Smooth muscle cell of the brain vasculature (primary cell): ENCODE measurements at places on chromosomes 2 and 18.

DNA sequence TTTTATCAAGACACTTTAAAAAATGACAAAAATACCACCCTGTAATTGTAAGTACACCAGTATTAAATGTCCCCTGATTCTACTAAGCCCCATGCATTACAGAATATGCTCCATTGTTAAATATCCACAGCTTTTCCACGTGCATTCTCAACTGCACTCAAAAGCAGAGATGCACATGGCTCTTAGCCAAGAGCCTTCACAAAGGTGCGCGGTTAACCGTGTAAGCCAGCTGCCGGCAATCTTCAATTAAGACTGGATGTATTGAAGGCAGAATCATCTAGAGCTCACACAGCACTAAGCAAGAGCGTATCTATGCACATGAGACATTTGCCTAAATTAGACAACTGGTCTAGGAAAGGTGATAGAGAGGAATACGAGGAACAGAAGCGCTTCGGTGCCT lies 278.3 kb downstream of the NAPG start:
- no peak for DNase-seq

DNA sequence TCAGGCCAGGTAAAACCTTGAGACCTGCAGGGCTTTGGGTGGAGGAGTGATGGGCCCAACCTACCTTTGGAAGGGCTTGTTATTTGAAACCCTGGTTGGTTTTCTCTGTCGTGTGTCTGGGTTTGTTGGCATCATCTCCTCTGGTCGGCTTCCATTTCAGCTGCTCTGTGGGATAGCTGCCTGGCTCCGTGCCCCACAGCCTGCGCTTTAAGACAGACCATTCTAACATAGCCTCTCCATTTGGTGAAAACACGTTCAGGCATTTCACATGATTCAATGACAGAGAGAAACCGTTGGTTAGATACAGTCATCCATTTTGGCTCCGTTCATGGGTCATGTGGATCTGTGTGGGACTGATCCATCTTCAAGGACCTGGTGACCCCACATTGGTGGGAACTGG lies 37.0 kb upstream of the LYPD6B start:
- no peak for DNase-seq

GRCh38 chr2:165572151-165572550 lies 102.7 kb downstream of the CSRNP3 start:
- no peak for DNase-seq

DNA sequence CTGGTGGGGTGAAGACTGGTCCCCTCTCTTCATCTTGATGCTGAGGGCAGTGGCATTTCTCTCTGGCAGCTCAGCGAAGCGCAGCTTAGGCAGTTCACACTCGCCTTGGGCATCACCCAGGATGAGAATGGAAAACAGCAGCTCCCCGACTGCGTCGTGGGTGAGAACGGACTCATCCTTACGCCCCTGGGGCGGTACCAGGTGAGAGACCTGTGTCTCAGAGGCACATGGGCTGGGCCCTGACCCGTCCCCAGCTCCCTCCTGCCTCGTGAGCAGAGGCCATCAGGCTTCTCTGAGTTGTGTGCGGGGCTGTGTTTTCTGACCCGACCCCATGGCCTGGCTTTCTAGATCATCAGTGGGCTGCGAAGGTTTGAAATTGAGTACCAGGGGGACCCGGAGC lies 8.2 kb upstream of the CCDC74A start:
- DNase-seq, result no peak

DNA sequence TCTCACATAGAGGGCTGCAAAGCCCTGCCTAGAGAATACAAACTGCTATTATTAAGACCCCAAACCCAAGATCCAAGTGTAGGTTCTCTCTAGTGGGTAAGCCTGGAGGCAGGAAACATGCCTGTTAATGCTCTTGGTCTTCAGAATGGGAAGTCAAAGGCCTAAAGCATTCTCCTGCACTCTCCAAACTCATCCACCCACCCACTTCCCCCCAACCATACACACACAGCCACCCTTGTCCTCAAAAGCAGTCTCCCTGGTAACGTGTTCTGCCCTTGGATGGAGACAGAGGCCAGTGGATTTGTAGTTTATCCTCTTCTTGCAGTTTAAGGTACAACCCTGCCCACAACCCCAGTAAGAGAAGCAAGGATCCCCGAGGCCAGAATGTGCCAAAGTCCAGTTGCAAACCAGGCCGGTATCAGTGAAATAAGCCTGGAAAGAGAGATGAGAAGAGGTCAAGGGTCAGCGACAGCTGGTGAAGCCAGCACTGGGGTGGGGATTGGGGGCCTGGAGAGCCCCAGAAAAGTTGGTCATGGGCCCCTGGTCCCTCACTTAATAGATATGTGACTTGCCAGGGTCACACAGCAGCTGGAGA lies 23.0 kb downstream of the TMEM247 start:
- DNase-seq, result no peak

GRCh38 chr18:21242780-21243401 lies 859 bp downstream of the GREB1L start:
- DNase-seq, result no peak

DNA sequence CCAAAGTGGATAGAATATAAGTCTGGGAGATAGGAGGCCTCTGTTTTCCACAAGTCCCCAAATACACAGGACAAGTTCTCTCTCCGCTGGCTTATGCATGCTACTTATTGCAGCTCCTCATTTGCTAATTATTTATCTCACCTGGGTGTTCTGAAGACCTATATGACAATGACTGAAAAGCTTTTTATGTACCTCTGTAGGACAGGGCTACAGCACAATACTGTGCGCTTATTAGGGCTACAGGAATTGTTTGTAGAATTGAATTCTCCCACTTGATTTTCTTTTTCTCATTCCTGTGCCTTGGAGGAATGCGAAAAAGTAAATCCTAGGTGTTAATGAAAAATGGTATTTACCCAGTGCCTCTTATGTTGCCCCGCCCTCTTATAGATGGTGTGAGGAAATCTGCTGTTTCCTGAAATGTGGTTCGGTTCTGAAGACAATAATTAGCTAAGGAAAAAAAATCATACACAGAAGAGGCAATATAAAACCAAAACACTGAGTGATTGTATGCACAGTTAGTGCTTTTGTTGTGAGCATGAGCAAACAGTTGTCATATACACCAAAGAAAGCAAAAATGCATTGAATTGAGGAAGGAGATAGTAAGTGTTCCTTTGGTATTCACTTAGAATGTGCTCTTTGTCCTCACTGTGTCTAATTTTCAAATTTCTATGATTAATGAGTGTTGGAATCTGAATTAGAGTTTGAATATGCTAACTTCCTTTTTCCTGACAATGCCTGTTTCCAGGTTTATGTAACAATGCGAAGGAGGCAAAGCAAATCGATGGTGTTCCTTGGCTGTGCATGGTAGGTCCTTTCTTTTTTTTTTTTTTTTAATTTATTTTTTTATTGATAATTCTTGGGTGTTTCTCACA lies 78.7 kb upstream of the PNPT1 start:
- no peak for DNase-seq

DNA sequence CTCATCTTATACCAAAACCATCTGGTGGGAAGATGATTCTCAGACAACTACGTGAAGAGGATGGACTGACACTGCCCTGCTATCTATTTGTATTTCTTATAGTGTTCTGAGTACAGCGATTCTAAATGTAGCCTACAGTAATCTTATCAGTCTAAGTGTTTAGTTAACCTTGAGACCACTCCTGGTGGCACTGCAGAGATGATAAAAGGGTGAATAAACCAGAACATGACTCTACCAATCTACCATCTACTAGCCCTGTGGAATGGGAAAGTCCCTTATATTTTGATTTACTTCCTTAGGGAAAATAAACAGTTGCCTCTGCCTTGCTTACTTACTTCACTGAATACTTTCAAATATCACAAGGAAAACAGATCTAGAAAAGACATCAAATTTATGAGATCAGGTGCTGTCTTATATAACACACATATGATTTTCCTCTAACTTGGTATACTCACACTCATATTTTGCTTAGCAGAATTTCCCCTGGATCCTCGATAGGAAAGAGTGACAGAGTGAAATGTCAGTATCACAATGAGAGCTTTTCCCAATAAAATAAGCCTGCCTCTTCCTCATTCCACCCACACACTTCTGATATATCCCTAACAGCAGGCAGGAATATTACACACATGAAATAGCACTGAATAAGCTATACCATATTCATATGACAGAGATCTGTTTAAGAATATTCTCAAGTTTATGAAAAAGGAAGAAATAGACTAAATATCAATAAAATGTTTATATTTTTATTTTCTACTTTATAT lies 58.6 kb upstream of the MTIF2 start:
- DNase-seq, result no peak

DNA sequence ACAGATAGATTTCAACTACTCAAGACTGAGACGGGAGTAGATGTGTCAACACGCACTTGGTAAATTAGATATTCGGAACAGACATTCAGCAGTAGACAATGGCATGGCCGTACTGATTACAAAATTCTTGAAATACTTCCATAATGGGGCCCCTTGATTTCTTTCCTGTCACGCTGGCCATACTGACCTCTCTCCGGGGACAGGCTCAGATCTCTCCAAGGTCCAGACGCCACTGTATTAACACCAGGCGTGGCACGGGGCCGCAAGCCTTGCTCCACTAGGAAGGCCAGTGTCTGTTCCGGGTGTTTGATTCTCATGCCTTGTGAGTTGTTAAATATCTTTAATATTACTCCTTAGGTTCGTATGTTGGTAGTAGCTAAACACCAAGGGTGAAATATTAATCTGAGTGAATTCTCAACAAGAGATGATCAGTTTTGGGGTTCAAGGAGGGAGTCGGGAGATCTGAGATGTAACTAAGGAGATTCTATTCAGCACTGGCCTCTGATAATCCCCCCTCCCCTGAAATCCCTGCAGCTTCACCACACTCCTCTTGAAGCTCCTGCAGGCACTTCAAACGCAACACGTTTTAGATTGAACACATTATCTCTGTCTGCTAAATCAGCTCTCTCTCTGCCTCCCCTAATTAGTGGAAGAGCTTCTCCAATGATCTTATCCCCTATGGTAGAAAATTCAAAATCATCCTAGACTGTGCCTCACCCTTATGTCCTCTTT lies 2.2 kb upstream of the EHD3 start:
- no peak for DNase-seq

DNA sequence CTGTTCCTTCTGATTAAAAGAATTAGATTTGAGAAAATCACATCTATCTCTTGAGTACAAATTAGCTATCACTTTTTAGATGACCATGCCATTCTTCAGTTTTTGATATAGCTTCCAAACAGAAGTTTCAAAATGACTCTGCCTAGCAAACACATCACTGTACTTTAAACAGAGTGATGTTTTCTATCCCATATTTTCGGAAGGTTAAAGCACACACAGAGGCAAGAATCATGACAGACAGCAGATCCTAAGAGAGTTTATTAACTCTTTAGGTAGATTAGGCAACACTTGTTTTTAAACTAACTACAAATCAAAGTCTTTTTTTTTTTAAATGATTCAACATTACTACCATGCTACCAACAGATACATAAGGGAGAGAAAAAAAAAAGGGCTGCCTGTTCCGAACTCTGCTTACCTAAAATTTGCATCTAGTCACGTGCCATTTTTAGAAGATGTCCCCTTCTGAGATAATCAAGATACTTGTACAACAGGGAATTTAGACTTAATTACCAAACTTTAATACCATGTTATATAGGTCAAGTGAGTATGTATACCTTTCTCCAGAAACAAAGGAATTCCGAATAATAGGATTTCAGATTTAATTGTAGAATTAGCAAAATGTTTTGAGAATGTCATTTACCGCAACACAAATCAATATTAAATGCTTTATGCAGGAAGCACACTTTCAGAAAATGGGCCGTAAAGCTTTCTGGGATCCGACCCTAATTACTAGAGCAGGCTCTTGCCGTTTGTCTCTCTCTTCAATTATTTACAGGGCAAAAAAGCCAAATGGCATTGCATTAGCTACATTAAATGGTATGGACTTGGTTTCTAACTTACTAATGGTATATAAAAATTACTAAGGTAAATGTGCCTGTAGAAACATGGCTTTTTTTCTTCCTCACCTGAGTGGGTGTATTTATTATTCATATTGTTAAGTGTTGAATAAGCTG lies 2.6 kb downstream of the RBMS1 start:
- no peak for DNase-seq

GRCh38 chr18:8411492-8411891 lies 197.7 kb upstream of the RAB12 start:
- no peak for DNase-seq

- no peak for DNase-seq
Measured at GRCh38 chr2:191691898-191692297, 14.0 kb downstream of the NABP1 start.

DNA sequence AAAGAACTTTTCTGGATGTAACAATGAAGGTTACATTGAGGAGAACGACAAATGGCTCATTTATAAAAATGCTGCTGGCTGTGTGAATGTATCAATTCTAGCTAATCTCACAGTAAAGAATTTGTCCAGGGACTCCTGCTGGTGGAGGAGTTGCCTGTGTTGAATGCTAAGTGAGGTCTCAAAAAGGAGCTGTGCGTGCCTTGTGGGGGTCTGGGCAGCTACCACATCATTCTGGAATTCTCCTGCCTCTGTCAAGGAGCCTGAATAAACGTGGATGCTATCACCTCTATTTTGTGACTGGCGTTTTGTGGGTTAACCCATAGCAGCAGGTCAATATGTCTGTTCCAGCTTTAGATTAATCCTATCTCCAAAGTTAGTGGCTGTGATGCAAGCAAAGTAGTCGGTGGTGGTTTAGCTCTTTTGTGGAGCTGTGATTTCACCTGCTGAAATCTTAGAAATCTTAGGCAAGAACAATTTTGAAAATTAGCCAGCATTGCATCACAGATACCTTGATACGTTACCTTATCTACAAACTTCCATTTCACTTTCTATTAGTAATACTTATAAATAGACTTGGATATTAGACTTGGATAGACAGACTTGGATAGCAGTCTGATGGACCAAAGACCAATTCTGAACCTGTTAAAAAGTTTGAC lies 96.8 kb downstream of the MTCL1 start:
- DNase-seq, result no peak

DNA sequence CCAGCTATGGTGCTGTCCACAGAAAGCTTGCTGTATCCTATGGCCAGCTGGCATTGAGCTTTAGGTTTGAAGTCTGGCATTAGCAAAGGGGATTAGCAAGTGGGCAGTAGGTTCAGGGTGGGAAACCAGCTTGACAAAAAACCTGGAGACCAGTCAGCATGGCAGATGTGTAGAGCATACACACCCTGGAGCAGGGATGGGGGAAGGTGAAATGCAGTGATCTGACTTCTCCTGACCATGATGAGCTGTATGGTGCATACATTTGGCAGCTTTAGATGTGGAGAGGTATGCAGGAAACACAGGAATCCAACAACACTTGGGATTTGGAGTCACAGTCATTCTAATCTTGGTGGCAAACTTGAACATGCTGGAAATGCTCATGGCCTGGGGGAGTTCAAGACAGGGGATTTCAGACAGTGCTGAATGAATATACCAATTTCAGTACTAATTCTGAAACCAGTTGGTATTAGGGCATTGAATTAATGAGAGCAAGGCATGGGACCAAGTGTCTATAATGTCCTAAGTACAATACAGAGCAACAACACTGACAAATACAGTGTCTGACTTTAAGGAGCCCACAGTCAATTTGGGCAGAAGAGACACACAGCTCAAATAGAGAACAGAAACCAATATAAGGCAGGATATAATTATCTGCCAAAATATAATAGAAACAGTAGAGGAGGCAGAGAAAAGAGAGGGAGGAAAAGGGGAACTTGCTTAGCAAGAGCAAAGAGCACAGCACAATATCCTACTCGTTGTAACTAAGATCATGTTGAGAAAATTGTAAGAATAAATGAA lies 11.8 kb downstream of the ARHGAP15 start:
- no peak for DNase-seq
